ENCODE measurements at places on chromosomes 16 and 17.

GRCh38 chr17:77892469-77893143 lies 65.9 kb upstream of the TNRC6C start:
- peak; percentile 18 for DNase-seq

DNA sequence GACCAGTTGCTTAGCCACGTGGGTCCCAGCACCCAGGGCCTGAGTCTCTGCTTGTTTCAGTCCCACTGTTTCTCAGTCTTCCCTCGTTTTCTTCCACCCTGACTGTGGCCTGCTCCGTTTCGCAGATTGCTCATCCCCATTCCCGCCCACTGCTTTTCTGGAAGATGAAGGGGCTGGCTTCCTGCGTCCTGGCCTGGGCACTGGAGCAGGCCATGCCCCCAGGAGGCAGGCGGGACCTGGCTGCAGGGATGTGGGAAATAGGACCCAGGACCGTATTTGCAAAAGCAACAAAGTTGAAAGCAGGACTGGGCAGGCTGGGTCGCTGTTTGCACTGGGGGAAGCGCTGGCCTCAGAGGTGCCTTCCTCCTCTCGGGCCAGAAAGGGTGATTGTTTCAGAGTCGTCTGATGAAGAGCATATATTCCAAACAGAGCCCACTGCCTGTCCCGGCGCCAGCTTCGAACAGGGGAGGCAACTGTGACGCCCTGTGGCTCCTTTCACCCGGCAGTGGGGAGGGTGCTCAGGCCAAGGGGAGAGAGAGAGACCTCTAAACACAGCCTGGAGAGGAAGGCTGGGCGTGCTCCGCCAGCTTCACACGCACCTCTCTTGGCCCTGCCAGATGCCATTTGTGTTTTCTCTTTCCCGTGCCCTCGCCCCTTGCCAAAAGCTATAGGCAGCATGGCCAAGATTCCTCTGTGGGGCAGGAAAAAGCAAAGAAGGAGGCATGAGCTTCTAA lies 108.6 kb downstream of the CMIP start:
- no peak for DNase-seq

DNA sequence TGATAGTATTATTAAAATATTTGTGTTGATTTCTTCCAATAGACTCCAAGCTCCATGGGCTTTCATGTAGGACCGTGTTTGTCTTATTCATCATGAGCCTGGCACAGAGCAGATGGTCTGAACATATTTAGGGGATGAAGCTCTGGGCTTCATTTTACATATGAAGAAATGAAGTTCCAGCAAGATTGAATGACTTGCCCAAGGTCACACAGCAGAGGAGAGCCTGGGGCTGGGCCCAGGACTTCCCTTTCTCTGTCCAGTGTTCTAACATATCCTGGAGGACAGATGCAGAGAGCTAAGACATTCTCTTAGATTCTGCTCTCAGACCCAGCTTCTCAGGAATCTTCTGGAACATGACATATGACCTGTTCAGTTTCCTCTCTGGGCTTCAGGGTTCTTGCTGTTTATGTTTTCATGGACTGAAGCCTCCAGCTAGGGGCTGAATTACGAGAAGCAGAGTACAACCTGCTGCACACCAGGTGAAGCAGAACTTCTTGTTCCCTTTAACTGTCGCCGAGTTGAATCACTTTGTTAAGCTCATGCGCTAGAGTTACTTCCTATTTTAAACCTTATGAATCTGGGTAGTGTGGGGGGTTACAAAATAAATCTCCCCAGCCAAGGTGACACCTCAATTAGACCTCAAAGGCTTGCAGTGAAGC lies 53.6 kb downstream of the GPRC5B start:
- DNase-seq, result no peak

GRCh38 chr17:42704837-42705494 lies 22.6 kb downstream of the CNTNAP1 start:
- DNase-seq, result no peak
